Urothelium cell line (cell line): ENCODE measurements at places on chromosomes 13 and 19.

GRCh38 chr13:44088411-44088810 lies 208.7 kb downstream of the LACC1 start:
- DNase-seq, result no peak

DNA sequence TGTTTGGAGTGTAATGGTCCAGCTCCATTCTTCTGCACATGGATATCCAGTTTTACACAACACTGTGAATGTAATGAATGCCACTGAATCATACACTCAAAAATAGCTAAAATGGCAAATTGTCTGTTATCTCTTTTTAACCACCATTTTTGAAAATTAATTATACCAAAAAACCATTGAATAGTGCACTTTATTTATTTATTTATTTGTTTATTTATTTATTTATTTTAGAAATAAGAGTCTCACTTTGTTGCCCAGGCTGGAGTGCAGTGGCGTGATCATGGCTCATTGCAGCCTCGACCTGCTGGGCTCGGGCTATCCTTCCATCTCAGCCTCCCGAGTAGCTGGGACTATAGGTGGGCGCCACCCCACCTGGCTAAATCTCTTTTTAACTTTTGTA lies 7.3 kb upstream of the CEACAM19 start:
- DNase-seq, result no peak

DNA sequence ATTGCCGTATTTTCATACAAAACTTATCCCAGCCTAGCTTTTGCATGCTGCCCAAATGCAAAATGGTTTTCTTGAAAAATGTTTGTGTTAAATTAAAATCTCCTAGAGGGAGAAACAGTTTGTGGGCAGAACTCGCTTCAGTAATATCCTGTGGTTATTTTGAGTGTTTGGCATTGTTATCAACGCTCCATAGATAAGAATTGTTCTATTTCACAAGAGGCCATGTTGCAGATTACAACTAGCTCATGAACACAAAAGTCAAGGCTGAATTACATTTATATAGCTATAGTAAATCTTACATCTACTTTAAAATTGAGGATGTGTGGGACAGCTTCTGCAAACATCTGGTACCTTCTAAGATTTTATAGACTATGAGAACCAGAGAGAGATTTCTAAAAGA lies 447.9 kb downstream of the DCT start:
- DNase-seq, result no peak

- DNase-seq, result no peak
Observed at GRCh38 chr19:16604615-16605014, 23.4 kb downstream of the MED26 start.

DNA sequence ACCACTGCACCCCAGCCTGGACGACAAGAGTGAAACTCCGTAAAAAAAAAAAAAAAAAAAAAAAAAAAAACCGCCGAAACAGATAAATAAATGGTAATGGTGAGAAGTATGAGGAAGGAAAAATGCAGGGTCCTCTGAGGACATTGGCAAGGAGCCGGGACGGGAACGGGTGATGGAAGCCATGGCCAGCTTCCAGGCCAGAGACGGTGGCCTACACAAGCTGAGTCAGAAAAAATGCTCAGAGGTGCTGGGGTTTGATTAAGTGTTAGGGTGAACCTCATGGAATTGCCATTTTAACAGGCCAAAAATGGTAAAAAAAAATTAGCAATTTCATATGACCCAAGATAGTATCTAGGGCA lies 866 bp upstream of the ZSWIM4 start:
- DNase-seq, result peak; percentile 30

- no peak for DNase-seq
Observed at GRCh38 chr13:108962654-108963053, 333.2 kb downstream of the MYO16 start.

GRCh38 chr13:110309661-110310524 lies 2.8 kb downstream of the COL4A2 start:
- no peak for DNase-seq

DNA sequence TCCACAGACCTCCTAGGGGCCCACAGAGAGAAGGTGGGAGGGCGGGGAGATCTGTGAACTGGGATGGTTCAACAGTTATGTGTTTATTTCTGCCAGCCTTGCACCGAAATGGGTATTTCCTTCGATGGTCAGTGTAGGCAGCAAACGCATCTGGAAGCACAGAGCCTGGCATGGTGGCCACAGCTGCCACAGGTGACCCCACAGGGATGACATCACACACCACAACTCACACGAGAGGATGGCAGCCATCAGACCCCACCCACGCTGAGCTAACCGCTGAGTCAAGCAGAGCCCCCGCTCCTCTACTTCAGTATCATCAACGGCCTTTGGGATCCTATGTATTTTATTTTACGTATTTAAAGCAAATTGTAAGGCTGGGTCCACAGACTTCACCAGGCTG lies 37.4 kb downstream of the NAXD start:
- DNase-seq, result no peak

DNA sequence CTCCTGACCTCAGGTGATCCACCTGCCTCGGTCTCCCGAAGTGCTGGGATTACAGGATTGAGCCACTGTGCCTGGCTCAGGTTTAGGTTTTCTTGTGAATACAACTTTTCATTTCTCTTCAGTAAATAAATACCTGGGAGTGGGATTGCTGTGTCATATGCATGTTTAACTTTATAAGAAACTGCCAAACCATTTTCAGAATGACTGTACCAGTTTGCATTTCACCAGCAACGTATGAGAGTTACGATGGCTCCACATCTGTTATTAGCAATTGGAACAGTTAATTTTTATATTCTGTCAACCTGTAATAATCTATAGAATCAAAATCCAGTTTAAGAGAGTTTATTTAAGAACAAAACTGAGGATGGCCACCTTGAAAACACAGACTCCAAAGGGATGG lies 52.2 kb downstream of the TEX26 start:
- no peak for DNase-seq

- DNase-seq, result peak; percentile 53
Observed at GRCh38 chr19:28239270-28239669, 973.7 kb downstream of the UQCRFS1 start.

DNA sequence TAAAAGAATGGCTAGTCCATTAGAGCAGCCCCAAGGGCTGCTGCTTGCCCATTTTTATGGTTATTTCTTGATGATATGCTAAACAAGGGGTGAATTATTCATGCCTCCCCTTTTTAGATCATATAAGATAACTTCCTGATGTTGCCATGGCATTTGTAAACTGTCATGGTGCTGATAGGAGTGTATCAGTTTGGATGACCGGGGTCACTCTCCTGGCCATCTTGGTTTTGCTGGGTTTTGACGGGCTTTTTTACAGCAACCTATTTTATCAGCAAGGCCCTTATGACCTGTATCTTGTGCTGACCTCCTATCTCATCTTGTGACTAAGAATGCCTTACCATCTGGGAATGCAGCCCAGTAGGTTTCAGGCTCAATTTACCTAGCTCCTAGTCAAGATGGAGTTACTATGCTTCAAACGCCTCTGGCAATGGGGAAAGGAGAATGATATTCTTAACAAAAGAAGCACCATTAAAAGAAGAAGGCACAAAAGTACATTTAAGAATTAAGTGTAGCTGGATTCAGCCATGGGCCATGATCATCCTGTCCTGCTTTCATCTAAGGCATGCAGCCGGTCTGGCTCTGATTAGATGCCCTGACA lies 1156.0 kb downstream of the PCDH9 start:
- DNase-seq, result no peak

DNA sequence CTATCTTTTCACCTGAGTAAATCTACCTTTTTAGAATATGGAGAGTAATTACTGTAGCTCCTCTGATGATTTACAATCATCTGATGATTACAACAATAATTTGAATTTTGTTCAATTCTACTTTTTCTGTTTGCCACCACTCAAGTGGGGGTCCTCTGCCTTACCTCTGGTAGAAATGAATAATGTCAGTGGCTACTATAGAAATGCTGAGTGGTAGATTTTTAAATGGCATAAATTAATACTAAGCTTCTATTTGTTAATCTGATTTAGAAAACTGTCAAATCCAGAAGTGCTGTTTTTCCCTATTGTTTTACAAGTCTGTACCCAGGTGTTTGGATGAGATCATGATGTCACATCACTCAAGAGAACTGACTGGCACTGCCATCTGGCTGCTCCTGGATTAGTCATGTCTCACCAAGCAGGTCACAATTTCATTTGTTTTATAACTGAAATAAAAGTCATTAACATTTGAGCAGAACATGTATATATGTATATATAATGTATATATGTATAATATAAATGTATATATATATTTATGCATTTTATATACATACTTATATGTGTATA lies 494.8 kb downstream of the TBC1D4 start:
- DNase-seq, result no peak

DNA sequence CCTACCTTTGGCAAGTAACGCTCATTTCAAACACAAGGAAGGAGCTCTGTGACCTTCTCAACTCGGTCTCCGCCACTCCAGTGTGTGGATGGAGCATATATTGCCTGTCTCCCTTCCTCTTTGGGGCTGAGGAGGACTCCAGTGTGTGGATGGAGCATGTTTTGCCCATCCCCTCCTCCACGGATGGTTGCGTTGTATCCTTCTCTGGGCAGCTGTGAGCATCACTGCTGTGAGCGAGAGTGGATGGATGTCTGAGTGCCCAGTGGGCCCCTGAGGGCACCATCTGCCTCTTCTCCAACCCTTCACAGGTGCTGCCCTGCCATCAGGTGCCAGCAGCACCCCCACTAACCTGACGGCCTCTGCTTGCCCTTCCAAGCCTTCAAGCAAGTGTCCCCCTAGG lies 186.2 kb downstream of the TEX29 start:
- no peak for DNase-seq

DNA sequence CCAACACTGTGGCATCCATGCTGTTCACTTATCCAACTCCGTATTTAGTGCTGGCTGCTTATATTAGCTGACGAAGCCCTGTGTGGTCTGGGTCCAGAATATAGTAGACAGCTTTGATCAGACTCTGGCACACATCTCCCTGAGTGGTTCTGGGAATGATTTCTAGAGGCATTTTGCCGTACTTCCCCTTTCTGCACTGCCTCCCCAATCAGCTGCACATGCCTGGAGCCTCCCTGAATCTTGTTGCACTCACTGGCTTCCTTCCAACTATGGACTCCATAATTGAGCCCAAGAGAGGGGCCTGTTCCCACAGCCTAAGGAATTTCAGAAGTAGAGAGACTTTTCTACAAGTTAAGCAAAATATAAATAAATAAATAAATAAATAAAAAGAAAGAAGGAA lies 30.4 kb upstream of the PCDH8 start:
- no peak for DNase-seq

GRCh38 chr13:46617229-46617721 lies 64.3 kb downstream of the LRCH1 start:
- no peak for DNase-seq

DNA sequence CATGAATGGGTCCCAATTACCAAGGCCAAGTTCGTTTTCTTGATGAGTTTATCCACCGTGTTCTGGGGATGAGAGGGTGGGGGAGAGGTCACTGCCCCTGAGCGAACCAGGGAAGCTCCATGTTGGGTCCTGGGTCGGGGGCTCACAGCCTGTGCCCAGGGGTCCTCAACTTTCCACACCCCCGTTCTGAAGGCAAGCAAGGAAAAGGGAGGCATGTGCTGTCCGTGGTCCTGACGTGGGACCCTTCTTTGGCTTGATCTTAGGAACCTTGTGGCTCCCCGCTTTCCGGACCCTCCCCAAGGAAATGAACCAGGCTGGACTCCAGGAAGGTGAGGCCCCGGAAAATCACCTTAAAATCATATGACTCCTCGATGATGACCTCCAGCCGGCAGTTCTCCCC lies 18.2 kb upstream of the MEIS3 start:
- DNase-seq, result no peak

- DNase-seq, result peak; percentile 95
Observed at GRCh38 chr19:58059003-58059670, at the start of gene ZNF135. Gene ZNF135 (plus strand): TSS chr19:58059282. CDS start chr19:58060003, 721 bp downstream.

DNA sequence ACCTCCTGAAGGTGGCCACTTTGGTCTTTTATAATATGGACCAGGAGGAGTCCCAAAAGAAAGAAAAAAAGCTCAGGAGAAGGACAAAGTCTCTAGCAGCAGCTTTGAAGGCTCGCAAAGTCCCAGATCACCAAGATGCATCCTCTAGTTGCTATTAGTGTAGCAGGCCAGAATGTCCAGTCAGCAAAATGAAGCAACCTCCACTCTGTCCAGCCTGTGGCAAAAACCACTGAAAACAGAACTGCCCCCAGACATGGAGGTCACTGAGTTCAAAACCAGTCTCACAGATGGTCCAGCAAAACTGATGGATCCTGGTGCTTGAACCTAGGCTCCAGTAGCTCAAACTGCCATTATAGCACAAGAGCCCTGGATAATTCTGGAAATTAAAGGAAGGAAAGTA lies 10.4 kb downstream of the LILRB4 start:
- DNase-seq, result no peak

DNA sequence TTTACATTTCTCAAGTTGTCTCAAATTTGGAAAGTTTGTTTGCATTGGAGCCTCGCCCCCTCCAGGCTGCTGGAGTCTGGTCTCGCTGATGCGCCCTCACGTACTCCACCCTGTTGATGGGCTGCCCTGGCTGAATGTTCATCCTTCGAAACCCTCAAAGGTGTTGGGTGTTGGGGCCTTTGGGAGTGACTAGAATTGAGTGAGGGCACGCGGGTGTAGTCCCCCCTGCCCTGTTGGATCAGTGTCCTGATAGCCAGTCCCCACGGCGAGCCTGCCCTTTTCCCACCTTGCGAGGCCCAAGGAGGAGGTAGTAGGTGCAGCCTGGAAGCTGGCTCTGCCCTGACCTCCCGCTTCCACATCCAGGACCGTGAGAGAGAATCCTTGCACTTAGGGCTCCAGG lies 14.8 kb downstream of the TFDP1 start:
- DNase-seq, result no peak

GRCh38 chr13:96492766-96493165 lies 402.9 kb downstream of the HS6ST3 start:
- no peak for DNase-seq

GRCh38 chr13:47334173-47334572 lies 437.3 kb upstream of the HTR2A start:
- DNase-seq, result no peak

DNA sequence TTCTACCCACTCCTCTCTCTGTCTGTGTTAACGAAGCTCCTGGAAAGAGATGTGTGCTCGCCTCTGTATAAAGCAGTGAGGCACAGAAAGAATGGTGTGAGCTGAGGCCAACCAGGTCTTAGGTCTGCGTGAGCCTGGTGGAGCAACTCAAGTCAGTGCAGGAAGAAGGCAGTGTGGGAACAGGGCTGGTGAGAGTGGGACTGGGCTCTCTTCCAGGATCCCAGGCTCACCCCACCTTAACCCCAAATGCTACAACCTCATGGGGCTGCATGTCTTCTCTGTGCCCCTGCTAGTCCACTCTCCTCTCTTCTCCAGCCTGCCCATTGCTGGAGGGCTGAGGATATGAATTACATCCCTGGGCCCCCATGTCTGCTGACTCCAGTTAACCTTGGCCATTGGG lies 127.4 kb downstream of the DCT start:
- DNase-seq, result no peak

GRCh38 chr13:74667656-74668203 lies 533.5 kb upstream of the KLF12 start:
- DNase-seq, result no peak

GRCh38 chr13:67107979-67108378 lies 122.2 kb downstream of the PCDH9 start:
- no peak for DNase-seq

- no peak for DNase-seq
Observed at GRCh38 chr19:18301718-18302111, 20.3 kb upstream of the JUND start.

- no peak for DNase-seq
Observed at GRCh38 chr19:10473192-10473591, 30.0 kb downstream of the KEAP1 start.

- DNase-seq, result no peak
Observed at GRCh38 chr13:28505543-28506135, 10.7 kb upstream of the FLT1 start.

GRCh38 chr13:40094056-40094455 lies 438.6 kb downstream of the COG6 start:
- no peak for DNase-seq
